ENCODE measurements at places on chromosomes 5 and 9.

GRCh38 chr9:93048566-93049448 is 9.7 kb upstream of the SUSD3 start:
- no peak for DNase-seq

GRCh38 chr9:89179895-89180734 is 1.5 kb upstream of the SHC3 start:
- DNase-seq, result no peak

- no peak for DNase-seq
Observed at GRCh38 chr5:169063316-169063953, 237.5 kb downstream of the SLIT3 start.

- no peak for DNase-seq
Observed at GRCh38 chr5:64971513-64971912, 202.8 kb downstream of the CWC27 start.

DNA sequence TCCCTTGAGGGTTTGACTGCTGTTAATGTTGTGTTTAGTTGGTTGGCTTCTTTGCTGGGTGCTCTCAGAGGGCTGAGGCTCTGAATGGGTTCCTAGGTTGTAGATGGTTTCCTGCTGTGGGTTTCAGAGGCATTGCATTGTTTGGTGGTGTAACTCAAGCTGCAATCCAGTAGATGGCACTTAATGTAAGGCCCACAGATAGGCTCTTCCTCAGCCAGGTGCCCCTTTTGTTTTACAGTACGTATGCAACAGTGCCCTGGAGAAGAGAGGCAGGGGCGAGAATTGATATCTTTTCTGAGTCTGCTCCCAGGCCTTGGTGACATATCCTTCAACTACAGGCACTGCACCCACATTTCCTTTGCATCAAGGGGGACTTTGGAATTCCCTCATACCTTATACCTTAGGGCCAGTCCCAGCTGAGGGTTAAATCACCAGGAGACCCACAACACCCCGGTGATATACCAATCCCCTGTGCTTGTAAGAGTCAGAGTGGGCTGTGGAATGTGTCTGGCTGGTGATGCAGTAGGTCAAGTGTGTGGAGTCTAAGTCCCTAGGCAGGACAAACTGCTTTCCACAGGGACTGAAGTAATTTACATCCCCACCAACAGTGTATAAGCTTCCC is 7.0 kb upstream of the UGT3A2 start:
- DNase-seq, result no peak

DNA sequence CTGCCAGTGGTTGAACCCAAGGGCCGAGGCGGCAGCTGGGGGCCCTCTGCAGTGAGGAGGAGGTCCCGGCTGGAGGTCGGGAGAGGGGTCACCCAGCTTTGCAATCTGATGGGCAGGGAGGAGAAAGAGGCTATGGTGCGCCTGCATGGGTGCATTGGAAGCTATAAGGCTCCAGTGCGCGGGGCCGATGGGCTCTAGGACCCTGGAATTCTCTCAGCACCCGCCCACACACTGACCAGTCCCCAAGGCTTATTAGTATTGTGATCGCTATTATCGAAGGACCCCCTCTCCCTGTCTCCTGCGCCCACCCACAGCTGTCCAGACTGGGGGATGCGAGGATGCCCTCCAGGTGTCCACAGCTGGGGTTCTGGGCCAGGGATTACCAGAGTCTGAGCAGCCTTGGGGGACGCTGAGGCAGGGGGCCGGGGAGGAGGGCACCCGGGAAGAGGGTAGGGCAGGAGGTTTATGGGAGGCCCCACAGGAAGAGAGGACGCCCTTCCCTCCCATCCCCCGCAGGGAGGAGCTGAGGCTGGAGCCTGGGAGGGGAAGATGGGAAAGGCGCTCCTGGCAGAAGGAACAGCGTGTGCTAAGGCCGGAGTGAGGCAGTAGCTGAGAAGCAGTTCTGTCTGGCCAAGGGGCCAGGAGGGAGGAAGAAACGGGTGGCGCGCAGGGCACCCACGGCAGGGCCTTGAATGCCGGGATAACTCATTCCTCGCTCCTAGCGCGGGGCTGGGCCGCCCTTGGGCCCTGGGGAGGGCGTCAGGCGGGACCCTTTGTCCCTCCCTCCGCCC is 24.2 kb downstream of the C9orf50 start:
- no peak for DNase-seq

DNA sequence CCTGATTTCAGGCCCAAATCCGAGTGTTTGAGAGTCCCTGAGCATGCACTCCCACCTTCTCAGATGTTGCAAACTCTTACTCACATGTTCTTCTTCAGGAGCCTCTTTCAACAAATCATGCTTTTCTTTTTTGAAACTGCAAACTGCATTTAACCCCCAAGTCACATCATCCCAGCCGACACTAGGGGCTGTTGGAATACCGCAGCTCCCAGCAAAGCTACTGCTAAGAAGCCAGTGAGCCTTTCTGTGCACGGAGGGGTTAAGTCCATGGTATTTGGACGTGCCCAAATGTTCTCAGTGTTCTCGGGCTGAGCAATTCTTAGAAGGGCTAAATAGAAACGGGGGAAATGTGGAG is 282.9 kb downstream of the NFIB start:
- no peak for DNase-seq

- DNase-seq, result no peak
Observed at GRCh38 chr5:73522989-73523388, 24.7 kb downstream of the BTF3 start.

GRCh38 chr9:108551030-108551841 is 304.6 kb downstream of the ACTL7B start:
- no peak for DNase-seq

DNA sequence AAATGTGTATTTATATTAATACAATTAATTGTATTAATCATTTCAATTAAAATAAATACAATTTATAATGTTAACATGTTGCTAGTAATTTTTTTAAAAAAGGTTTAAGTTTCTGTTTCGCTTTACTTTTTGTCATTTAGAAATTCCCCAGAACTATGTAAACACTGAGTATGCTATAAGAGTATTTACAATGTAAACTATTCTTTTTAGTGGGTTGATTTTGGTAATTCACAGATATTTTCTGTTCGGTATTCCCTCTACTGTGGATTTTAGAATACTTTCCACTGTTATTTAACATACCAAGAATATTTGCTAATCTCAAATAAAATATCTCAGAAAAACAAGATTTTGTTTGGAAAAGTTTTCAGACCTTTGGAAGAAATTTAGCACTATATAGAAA is 1564.4 kb downstream of the EFNA5 start:
- no peak for DNase-seq

DNA sequence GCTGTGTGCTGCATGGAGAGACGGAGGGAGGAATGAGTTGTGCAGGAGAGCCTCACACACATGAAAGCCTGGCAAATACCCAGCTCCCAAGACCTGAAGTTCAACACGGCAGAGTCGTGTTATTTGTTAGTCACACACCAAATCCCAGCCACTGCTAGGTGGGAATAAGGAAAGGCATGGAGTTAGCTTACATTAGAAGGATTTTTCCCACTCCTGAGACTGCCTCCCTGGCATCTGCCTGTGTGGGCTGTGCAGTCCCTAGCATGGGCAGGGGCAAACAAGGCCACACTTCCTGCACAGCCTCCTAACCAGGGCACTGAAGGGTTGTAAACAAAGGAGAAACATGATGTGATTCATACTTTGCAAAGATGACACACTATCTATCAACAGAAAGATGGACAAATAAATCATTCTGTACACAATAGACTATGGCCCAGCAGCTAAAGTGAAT is 306.8 kb downstream of the SPOCK1 start:
- no peak for DNase-seq
